ENCODE measurements at places on chromosomes 7 and 10.

DNA sequence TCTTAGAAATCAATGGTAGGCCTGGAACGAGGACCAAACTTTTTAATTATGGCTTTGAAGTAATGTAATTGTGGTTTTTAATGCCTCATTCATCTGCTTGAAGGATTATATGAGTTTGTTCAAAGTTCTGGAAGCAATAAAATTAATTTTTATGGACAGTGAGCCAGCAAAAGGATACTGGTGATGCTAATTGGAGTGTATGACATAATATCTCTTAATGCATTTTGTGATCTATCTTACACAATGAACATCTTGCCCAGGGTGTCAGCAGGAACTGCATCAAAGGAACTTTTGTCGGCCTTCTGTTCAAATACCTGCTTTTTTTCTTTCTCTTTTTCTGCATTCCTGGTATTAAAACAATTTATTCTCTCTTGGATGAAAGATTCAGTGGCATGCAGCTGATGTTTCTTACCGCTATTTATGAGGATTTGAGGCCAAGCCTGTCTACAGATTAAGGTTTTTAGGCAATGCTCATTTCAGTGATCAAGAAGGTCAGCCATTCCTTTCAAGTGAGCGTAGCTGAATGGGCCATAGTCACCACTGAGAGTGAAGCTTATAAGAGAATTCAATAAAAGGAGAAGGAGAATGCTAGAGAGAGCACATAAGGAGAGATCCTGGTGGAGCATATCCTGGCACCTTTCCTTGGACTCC, 974.8 kb downstream of the SORCS3 start:
- no peak for DNase-seq

GRCh38 chr7:71465741-71466189, 333.8 kb downstream of the GALNT17 start:
- no peak for DNase-seq

DNA sequence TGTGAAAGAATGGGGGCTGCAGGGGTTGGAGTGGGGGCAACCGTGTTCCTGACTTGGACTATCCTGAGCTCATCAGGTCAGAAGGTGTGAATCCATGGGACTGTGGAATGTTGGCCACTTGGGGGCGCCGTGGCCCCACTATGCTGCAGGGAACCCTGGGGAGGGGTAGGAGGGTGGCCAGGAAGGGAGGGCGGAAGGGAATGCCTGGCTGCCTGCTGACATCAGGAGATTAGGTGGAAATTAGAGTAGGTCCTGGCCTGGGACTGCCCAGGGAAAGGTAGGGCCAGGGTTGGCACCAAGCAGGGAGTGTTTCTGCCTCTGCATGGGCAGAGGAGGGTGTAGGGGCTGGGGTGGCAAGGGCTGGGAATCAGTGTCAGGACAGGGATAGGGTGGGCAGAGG, 65.8 kb upstream of the PRSS58 start:
- DNase-seq, result peak; percentile 59

GRCh38 chr10:8041284-8041991, 13.1 kb upstream of the GATA3 start:
- DNase-seq, result no peak
